ENCODE measurements at places on chromosomes 2 and 18.

GRCh38 chr18:77207540-77207939, 42.1 kb upstream of the GALR1 start:
- DNase-seq = no peak

GRCh38 chr2:131517106-131517831, 10.4 kb upstream of the CCDC74A start:
- no peak for DNase-seq

- DNase-seq = no peak
Observed at GRCh38 chr2:62032096-62032495, 126.6 kb downstream of the COMMD1 start.

DNA sequence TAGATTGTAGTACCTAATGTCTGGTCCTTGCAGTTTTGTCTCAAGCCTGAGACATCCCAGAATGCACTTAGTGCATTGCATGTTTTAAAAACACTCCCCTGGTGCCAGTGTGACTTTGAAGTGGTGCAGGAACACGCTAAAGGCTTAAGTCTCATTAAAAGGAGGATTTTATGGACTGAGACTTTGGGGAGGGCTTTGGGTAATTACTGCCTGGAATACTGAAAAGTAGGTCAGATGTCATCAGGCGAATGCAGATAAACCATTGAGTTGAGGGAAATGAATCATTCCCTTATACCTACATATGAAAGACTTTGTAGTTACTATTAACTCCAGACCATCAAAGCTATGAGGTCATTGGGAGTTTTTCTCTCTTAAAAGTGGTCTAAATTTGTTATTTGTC, 3.0 kb upstream of the OSBPL1A start:
- DNase-seq = no peak

- no peak for DNase-seq
Observed at GRCh38 chr2:22444281-22444680, 940.7 kb upstream of the KLHL29 start.

GRCh38 chr2:82282111-82282882, 1977.7 kb upstream of the LRRTM1 start:
- DNase-seq = no peak

DNA sequence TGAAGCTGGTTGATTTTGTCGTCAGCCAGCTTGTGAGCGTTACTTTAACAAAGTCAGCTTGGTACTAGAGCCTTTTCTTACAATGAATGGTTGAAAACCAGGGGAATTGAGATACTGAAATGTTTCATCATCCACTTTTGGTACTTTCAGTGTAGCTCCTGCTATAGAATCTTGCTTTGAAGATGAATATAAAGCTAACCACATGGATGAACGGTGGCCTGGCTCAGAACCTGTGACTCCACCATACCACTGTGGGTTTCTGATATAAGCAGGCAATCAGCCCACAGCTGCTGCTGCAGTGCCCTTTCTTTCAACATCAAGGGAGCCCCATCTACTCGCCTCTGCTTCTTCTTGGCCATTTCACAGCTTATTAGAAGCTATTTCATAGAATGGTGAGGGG, 53.2 kb upstream of the GPR45 start:
- no peak for DNase-seq

DNA sequence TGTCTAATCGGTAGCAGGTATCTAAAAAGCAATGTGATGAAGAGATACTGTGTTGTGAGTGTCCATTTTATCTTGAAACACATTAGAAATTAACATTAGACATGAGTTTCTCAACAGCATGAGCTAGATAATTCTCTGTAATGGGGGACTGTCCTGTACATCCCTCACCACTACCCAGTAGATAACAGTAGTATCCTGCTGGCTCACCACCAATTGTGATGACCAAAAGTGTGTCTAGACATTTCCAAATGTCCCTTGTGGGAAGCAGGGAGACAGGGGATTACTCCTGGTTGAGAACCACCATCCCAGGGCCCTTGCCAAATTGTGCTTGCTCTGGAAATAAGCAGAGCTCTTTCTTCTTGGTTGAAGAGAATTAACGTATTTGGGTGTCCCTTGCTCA, 239.3 kb downstream of the IRS1 start:
- DNase-seq = no peak

- DNase-seq = no peak
Observed at GRCh38 chr18:10044054-10044453, 130.2 kb downstream of the VAPA start.

- DNase-seq = no peak
Observed at GRCh38 chr18:35778850-35779627, 193.4 kb upstream of the RMP24 start.

DNA sequence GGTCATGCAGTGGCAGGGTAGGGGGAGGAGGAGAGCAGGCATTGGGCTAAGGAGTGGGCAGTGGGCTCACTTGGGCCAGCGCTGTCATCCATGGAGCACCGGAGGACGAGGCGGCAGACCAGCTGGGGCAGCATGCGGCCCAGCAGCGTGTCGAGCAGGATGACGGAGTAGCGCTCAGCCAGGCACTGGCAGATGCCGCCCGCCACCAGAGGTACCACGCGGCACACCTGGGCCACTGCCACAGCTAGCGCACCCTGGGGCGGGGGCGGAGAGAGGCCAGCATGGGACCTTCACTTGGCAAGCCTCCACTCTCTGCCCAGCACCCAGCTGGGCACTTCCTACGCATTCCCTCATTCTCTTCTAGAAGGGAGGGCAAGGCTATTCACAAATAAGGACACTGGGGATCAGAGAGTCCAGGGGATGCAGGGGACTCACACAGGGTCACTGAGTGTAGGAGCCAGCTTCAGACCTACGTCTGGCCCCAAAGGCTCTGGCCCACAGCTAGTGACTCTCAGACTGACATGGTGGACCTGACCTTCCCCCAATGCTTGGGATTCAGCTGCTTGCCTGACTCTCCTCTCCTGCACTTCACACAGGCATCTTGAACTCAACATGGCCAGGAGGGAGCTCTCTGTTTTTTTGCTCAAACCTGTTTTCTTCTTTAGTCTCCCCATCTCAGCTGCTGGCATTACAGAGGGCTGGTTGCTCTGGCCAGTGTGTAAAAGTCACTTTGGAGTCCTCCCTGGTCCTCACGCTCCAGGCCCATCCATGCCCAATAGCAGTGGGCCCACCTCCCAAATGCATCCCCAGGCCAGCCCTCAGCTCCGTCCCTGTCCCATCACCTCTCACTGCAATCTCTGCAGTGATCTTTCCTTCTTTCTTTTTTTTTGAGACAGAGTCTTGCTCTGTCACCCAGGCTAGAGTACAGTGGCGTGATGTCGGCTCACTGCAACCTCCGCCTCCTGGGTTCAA, 4.1 kb downstream of the SFTPB start:
- no peak for DNase-seq

GRCh38 chr2:238422940-238423339, 3.8 kb upstream of the ASB1 start:
- DNase-seq = no peak

DNA sequence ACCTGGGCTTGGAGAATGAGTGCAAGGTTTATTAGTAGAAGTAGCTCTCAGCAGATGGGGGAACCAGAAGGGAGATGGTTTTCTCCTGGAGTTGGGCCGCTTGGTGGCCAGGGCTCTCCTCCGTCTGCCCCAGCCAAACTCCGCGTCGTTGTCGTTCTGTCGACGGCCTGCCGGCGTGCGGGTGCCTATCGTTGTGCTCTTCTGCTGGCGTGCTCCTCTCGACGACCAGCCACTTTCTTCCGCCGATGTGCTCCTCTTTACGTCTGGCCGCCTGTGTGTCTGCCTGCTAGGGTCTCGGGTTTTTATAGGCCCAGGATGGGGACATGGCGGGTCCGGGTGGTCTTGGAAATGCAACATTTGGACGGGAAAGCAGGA, 119.1 kb downstream of the BMPR2 start:
- no peak for DNase-seq

- no peak for DNase-seq
Observed at GRCh38 chr2:148161909-148162435, 141.1 kb downstream of the MBD5 start.

- no peak for DNase-seq
Observed at GRCh38 chr2:180694445-180695421, 285.7 kb upstream of the UBE2E3 start.

DNA sequence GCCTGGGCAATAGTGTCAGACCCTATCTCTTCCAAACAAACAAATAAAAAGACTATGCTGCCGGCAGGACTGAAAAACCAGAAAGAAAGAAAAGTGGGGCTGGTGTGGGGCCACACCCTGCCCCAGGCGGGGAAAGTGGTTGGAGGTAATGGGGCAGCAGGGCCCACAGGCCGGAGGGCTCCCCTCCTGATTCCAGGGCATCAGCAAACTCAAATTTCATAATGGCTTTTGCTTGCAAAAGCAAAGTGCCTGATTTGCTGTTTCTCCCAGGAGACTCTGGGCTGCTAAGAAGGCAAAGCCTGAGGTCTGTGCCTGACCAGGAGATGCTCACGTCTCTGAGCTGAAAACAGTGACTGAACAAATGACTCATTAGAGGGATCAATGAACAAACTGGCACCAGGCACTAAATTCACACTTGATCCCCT, 121.9 kb downstream of the HDAC4 start:
- no peak for DNase-seq

GRCh38 chr2:196075196-196075595, 6.6 kb upstream of the DNAH7 start:
- no peak for DNase-seq

DNA sequence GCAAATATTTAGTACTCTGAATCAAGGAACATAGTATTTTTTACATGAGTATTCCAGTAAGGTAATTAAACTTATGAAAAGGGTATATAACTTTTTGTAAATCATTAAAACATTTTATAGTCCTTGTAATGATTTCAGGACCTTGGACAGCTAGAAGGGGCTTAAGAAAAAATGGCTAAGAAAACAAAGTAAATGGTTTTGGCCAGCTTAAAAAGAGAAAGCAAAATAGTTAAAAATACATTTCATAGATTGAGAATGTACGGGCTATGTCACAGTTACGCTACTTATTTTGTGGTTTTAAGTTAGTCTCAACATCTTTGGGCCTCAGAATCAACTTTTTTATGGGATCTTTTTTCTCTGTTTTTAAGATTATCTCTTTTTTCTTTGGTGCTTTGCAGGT, 26.7 kb downstream of the POLI start:
- no peak for DNase-seq

DNA sequence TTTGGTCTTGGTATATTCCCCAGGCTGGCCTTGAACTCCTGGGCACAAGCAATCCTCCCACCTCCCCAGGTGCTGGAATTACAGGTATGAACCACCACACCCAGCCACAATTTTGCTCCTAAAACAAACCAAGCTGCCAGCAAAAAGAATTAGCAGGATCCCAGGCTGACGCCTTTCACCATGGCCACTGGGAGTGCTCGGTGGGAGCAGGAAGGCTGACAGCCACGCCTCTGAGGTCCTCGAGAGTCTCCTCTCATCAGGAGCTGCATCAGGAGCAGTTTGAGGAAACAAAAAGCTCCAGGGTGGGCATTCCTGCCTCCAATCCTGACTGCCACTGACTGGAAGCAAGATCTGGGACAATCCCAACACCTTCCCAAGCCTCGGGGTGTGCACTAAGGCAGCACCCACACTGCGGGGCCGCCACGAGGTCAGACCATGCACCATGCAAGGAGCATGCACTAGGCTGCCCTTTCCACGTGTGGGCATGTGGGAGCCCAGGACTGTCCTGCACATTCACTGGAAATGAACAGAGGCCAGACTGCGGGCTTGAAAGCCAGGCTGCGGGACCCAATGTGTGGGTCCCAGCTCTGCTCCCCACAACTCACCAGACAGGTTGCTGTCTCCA, 51.4 kb downstream of the TFCP2L1 start:
- no peak for DNase-seq

- DNase-seq = no peak
Observed at GRCh38 chr2:157152362-157152761, 105.1 kb upstream of the GALNT5 start.

DNA sequence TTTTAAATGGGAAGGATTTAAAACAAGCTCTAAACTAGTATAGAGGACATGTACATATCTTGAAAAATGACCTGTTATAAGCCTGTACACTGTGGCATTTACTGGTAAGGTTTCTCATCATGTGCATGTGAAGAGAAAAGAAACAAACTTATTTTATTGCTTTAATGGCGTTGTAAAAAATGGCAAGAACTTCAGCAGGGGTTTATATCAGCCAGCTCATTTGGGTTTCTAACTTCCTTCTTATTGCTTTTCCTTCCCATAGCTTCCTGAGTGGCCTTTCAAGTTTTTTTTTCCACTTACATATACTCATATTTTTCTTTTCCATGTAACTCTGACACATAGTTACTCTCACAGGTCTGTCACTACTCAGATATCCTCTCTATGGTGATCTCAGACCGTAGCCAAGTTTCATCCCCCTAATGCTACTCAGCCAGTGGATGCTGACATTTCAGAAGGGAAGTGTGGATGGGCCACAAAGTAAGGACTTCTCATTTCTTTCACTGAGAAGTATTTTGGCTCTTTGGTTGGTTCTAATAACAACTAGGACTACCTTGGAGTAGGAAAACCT, 198.2 kb downstream of the PARD3B start:
- DNase-seq = no peak

GRCh38 chr2:235765181-235765820, 271.5 kb downstream of the AGAP1 start:
- DNase-seq = no peak

DNA sequence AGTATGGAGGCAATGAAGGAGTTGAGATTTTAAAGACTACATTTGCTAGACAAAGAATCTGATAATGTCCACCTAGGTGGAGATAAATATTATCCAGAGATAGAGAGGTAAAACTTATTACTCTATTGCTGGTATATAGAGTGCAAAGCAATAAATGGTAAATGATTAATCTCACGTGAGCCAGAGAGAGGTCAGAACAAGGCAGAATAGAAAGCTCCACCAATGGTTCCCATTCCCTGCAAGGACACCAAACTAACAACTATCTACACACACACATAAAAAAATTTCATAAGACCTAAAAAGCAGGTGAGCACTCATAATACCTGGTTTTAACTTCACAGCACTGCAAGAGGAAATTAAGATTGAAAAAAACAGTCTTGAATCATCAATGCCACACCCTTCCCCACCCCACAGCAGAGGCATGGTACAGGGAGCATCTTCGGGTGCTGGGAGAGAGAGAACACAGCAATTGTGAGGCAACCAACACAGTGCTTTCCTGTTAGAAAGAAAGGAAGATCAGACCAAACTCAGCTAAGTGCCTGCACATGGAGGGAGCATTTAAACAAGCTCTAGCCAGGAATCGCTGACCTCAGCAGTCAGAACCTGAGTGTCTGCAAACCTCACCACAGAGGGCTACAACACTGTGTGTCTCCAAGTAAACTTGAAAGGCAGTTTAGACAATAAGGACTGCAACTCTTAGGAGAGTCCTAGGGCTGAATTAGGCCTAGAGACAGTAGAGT, 1432.6 kb upstream of the TMEFF2 start:
- no peak for DNase-seq

DNA sequence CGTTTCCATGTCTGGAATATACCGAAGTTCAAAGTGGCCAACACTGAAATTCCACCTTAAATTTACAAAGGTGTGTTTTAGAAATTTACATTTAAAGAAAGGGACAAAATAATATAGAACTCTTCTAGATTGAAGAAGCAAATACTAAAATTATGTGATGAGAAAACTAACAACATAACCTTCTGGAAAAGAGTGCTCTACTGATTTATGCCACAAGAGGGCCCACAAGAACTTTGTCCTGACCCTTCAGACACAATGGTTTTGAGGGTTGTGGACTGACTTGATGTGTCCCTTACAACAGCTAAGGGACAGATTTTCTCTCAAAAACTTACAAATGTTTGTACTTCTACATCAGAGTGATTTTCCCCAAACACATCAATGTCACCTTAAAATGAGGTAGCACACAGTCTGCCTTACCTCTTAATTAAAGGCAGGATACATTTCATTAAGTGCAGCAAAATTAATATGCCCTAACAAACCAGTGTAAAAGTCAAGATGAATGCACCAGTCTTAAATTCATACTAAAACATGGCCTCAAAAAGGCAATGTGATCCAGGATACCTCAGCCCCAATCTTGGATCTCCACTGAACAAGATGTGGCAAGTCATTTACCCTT, 36.2 kb downstream of the EIF2AK3 start:
- DNase-seq = peak; percentile 41
